Uterine smooth muscle cell (primary cell): ENCODE measurements at places on chromosomes 11 and 22. TPM values are rescaled to one million over a fixed set of nuclear protein-coding genes. Genes with fewer than 3 reads are reported as not detected.

Gene CD3G
- 0.12 TPM in 1 of 2 replicates, not detected in the other for total RNA-seq

Gene CRACR2B
- total RNA-seq, result 1.00 and 1.9 TPM in 2 replicates

Gene ISX
- not detected in 2 replicates for total RNA-seq

Gene FAM181B
- total RNA-seq, result 0.12 TPM in 1 of 2 replicates, not detected in the other

Gene PDE2A
- total RNA-seq, result 0.50 and 0.77 TPM in 2 replicates

Gene RAPSN
- total RNA-seq, result not detected in 2 replicates

Gene CDKN1C
- 8.1 and 13.7 TPM in 2 replicates for total RNA-seq

Gene ABTB2
- total RNA-seq, result 2.8 and 5.7 TPM in 2 replicates

Gene MUC2
- under 0.01 TPM in 1 of 2 replicates, not detected in the other for total RNA-seq

Gene FOLR3
- total RNA-seq, result 3.8 and 11.1 TPM in 2 replicates

Gene TSGA10IP
- total RNA-seq, result 0.11 and 0.37 TPM in 2 replicates

Gene DUSP18
- 10.7 and 13.5 TPM in 2 replicates for total RNA-seq

Gene TMEM135
- total RNA-seq, result 19.7 and 20.0 TPM in 2 replicates

Gene OR52N5
- total RNA-seq, result not detected in 2 replicates

Gene MUC6
- total RNA-seq, result not detected in 2 replicates
